ENCODE measurements at places on chromosomes 6 and 20.
A peak's percentile ranks its signal among the peaks of the same experiment; 100 is the strongest.

DNA sequence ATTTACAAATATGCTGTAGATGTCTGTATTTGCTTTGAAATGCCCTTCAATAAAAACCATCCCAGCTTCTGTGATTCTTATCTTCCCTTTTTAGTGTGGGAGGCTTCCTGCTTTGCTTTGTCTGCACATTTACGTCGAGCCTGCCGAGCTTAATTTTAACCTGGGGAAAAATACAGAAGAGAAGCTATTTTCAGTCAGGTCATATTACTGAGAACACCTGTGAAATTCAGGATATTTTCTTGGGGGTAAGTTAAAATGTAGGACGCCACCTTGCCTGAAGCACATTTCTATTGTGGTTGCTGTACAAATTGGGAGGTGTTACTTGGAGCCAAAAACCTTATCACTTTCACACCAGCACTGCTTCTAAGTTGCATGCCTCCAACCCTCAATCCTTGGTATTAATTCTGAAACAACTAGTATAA lies 43.6 kb upstream of the FUCA2 start:
- DNase-seq = no peak

DNA sequence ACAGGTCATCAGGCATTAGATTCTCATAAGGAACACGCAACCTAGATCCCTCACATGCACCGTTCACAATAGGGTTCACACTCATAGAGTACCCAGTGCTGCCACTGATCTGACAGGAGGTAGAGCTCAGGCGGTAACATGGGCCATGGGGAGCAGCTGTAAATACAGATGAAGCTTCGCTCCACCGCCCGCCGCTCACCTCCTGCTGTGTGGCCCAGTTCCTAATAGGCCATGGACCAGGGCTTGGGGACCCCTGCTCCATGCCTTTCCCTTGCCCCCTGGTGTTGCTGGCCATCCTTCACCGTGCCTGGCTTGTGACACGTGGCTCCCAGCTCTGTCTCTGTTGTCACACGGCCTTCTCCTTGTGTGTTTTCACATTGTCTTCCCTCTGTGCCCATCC lies 171.1 kb upstream of the JARID2 start:
- no peak for DNase-seq

GRCh38 chr6:165873976-165874375 lies 210.9 kb upstream of the PDE10A start:
- no peak for DNase-seq

DNA sequence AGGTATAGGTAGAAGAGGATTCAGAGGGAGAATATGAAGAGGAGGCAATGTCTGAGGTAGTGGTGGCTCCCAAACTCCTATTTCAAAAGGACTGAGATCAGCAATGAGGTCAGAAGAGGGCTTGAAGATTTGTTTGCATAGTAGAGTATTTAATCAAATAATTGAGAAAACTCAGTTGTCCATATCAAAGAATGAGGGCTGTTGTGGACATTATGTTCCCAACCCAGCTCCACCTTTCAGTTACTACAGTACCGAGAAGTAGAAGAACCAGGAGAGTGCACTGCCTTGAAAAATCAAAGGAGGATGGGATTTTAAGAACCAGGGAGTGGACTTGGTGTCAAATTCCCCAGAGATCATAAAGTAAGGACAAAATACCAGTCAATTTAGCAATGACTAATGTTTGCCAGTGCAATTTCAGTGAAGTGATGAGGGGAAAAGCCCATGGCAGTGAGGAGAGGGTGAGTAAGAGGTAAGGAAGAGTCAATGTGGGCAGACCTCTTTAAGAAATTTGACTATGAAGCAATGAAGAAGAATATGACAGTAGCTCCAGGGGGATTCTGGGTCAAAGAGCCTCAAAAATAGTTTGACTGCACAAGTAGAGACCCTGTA lies 382.4 kb downstream of the PKHD1 start:
- no peak for DNase-seq

DNA sequence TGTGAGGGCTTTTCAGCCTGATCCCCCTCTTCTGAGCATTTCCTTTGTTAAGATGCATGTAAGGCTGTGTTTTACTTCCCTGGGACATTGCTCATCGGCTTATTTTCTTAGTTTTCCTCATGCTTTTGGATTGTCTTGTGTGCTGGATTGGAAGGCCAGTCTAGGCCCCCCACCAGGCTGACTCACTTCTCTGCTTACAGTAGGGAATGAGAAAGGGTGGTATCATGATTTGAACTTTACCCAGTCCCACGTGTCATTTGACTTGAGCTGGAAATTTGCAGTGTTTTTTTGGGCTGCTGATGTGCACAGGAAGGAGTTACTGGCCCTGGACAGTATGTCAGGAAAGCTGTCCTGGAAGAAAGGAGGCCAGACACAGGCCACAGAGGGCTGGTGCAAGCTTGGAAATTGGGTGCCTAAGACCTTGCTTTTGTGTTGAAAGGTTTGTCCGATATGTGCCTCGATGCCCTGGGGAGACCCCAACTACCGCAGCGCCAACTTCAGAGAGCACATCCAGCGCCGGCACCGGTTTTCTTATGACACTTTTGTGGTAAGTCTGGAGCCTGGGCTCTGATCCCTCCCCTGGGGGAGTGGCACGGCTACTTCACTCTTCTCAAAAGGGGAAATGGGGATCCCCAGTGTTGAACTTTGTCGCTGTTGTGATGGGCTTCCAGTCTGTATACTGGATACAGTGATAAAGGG lies 12.8 kb downstream of the RNF114 start:
- no peak for DNase-seq

DNA sequence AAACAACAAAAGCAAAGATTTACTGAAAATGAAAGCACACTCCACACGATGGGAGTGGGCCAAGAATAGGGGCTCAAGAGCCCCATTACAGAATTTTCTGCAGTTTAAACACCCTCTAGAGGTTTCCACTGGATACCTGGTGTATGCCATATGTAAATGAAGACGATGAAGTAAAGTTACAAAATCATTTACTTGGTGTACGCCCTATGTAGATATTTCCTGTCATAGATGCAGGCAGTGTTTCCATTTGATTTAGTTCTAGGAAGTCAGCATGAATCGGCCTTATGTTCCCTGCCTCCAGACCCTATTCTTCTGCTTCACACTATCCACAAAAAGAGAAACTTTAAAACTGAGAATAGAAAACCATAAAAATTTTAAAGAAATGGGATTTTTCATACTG lies 404.4 kb upstream of the GJE1 start:
- no peak for DNase-seq

- no peak for DNase-seq
Measured at GRCh38 chr6:3786141-3786540, 34.6 kb upstream of the PXDC1 start.

- no peak for DNase-seq
Measured at GRCh38 chr6:7685276-7685675, 40.6 kb upstream of the BMP6 start.

- DNase-seq = no peak
Measured at GRCh38 chr6:140462076-140462452, 1087.6 kb upstream of the CITED2 start.

DNA sequence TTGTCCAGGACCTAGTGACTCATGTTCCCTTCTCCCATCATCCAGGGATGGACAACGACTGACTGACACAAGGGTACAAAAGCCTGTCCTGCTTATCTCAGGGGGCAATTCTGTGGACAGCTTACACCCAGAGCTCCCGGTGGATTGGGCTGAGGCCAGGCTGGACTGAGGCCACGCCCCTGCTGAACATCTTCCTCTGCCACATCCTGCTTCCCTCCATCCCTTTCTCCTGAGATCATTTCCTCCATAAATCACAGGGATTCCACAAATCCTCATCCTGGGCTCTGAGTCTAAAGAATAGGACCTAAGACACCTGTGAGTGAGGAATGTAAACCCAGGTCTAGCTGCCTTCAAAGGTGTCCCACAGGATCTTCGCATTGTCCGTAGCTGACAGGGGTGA lies 30.4 kb upstream of the RNF24 start:
- DNase-seq = no peak

GRCh38 chr6:122569230-122569771 lies 40.9 kb upstream of the PKIB start:
- DNase-seq = no peak

DNA sequence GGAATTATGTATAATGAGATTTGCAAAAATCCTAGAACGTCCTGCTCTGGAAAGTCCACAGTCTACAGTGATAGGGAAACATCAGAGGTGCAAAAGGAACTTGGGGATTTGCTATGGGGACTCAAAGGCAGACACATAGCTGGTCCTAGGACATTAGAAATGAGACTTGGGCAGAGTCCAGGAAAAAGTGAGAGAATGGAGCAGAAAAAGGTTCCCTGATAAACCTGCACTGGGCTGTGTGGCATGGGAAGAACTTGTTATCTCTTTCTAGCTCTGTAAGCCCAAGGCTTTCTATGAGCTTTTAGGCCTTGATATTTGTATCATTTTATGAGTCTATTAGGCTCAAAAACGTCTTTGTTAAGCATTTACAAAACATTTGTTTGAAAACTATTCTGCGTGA lies 15.2 kb downstream of the PRND start:
- DNase-seq = no peak

- DNase-seq = no peak
Measured at GRCh38 chr6:105372849-105373182, 30.1 kb downstream of the PREP start.

- no peak for DNase-seq
Measured at GRCh38 chr6:150620244-150620643, 20.6 kb downstream of the PLEKHG1 start.

GRCh38 chr6:81890846-81891245 lies 138.4 kb upstream of the TENT5A start:
- DNase-seq = no peak

GRCh38 chr6:125529061-125529460 lies 220.4 kb upstream of the HEY2 start:
- no peak for DNase-seq

DNA sequence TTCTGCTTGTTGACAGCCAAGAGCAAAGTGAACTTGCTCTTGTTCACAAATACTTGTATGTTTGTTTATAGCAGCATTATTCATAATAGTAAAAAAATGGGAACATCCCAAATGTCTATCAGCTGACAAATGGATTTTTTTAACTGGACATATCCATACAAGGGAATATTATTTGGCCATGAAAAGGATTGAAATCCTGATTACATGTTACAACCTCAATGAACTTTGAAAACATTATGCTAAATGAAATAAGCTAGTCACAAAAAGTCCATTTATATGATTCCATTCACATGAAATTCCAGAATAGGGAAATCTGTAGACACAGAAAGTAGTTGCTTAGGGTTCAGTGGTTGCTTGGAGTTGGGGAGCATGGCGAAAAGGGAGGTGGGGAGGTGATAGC lies 28.4 kb upstream of the BAG2 start:
- no peak for DNase-seq

- no peak for DNase-seq
Measured at GRCh38 chr20:57212534-57213276, 53.7 kb downstream of the BMP7 start.

DNA sequence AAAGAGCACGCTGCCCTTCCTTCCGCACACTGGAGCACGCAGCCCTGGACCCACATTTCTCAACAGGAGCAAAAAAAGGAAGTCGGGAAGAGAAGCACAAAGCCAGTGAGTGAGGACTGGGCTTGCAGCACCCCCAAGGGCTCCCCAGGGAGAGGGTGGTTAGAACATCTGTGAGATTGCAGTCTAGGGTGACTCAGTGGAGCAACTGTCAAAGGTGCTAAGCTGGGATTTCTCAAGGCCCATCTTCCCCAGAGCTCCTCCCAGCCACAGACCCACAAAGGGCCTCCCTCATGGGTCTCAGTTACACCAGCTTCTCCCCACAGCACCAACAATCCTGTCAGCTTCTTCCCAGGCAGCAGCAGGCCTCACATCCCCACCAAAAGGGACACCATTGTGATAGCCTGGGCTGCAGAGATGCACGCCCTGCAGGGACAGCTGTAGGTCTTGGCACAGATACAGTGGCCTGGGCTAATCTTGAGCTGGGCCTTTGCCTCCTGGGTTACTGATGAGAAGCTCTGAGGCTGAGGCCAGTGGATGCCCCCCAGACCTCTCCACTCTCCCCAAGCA lies 39.6 kb upstream of the CD93 start:
- DNase-seq = no peak

DNA sequence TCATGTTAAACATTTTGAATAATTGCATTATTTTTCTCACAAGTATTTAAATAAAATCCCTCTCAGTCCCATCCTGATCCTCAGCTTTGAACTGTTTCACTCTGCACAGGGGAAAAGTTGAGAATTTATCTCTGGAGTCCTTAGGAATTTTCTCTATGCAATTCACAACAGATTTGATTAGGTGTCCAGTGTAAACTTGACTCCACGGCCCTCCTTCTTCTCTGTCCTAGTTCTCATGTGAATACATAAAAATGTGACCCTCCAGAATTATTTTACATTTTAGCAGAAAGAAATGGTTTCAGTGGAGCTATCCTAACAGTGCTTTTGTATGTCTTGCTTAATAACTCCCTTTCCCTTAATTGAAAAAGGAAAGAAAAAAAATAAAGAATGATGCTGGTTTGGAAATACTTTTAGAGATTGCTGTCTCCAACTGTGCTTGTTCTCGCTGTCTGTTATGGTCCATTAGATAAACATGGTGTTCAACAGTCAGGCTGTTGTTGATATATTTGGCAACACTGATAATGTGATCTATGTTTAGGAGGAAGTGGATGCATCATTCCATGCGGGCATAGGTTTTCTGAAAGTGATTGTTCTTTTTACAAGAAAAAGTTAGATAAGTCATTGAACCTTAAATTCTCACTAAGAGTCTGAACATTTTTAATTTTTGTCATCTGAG lies 599.4 kb upstream of the CITED2 start:
- DNase-seq = no peak

GRCh38 chr6:14717307-14717706 lies 528.6 kb upstream of the JARID2 start:
- DNase-seq = peak; percentile 42

GRCh38 chr6:170095273-170095981 lies 195.5 kb downstream of the DLL1 start:
- DNase-seq = no peak

GRCh38 chr6:66961191-66961590 lies 1254.2 kb upstream of the EYS start:
- no peak for DNase-seq

- no peak for DNase-seq
Measured at GRCh38 chr6:68740828-68741500, 105.9 kb downstream of the ADGRB3 start.

DNA sequence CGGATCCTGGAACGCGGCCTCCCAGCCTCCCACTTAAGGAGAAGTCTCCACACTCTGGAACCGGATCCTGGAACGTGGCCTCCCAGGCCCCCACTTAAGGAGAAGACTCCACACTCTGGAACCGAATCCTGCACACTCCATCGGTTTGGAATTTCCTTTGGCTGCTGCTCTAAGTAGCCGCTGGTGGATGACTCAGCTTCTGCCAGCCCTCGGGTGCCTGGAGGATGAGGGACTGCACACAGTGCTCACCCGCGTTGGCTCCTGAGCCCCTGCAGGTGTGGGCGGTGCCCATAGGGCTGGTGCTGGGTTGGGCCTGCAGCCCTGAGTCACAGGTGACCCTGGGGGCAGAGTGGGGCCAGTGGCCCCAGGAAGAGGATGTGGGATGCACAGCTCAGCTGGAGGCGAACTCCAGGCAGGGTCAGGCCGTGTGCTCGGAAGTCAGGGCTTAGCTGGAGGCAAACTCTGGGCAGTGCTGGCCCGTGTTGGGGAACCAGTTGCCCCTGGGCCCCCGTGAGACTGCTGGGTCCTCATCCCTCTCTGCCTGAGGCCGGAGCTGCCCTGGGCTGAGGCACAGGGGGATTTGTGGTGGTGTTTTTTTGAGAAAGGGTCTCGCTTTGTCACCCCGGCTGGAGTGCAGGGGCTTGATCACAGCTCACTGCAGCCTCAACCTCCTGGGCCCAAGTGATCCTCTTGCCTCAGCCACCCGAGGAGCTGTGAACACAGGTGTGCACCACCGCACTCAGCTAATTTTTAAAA lies 13.9 kb upstream of the TNFRSF6B start:
- no peak for DNase-seq

Data from CD4-positive, alpha-beta T cell treated with Interleukin-4 for 4 hours (primary cell).